Common myeloid progenitor, CD34-positive (primary cell): ENCODE measurements at places on chromosomes 1 and 21.
A peak's percentile ranks its signal among the peaks of the same experiment; 100 is the strongest.

DNA sequence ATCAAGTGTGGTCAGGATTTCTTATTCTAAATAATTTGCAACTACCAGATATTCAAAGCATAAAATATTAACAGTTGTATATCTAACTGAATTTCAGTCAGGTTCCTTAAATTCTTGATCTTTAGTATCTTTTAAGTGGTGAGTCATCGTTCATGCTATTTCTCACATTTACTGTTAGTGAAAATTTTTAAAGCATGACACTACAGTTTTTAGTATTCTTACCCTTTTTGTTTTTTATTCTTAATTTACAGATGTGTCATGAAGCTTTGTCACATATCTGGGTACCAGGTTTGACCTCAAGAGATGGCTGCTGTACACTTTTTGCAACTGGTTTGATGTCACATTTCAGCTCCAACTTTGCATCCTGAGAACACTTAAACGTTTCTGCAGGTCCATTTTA lies 12.7 kb downstream of the AKIRIN1 start:
- no peaks in the 10 kb centered on the region for H3K27me3 ChIP-seq
- H3K36me3 ChIP-seq, result peaks cover 67% of the 10 kb centered on the region
- no peaks in the 10 kb centered on the region for H3K4me1 ChIP-seq
- no peak overlapping the region for H3K27ac ChIP-seq
- no peak overlapping the region for H3K4me3 ChIP-seq
- DNase-seq, result no peak

DNA sequence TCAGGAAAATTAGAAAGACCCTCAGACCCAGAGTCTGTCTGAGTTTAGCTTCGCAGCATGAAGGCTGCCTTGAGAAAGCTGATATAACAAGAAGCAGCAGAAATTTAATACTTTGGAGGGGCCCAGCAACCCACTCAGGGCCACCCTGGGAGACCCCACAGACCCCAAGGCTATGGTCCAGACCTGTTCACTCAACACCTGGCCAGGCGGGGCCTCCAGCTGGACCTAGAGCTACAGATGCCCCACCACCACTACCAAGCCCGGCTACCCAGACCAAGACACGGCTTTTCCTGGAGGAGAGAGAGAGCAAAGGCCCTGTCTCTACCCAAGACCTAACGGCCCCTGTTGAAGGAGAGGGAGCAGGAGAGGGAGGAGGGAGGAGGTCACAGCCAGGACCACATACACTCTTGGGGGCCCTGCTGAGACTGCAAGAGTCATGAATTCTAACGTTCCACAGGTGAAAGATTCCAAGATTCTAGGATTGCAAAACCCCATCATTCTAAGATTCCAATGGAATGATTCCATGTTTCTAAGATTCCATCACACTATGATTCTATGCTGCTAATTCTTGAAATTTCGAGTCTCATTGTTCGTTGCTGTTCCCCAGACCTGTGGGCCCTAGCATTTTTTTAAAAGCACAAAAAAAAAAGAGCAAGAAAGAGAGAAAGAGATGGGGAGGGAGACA lies 53.2 kb downstream of the LACTBL1 start:
- no peak overlapping the region for H3K4me3 ChIP-seq
- no peak overlapping the region for H3K27ac ChIP-seq
- peaks cover 10% of the 10 kb centered on the region for H3K27me3 ChIP-seq

GRCh38 chr1:227417756-227418480 lies 99.6 kb upstream of the CDC42BPA start:
- H3K4me1 ChIP-seq, result peaks cover 4% of the 10 kb centered on the region
- no peaks in the 10 kb centered on the region for H3K36me3 ChIP-seq
- peaks cover 3% of the 10 kb centered on the region for H3K27me3 ChIP-seq
- no peak overlapping the region for H3K4me3 ChIP-seq

- H3K4me1 ChIP-seq, result no peaks in the 10 kb centered on the region
- H3K4me3 ChIP-seq, result no peak overlapping the region
Observed at GRCh38 chr1:3003941-3004270, 17.4 kb upstream of the ACTRT2 start.

DNA sequence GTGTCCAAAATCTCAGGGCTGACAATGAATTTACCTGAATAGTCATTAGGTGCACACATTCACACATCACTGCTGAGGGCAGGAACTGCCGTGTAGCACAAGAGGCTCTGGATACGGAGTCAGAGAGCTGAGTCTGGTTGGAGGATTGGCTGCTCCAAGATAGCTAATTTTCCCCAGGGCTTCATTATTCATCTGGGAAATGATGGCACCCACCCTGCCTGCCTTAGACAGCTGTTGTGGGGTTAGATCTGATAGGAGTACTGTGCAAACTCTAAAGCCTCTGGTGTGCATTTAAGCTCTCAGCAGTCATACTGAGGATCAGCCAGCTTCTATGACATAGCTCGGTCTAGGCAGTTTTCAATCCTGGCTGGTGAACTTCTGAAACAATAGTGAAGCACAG lies 67.0 kb downstream of the LMX1A start:
- H3K27me3 ChIP-seq, result peaks cover 6% of the 10 kb centered on the region
- no peaks in the 10 kb centered on the region for H3K36me3 ChIP-seq
- no peaks in the 10 kb centered on the region for H3K4me1 ChIP-seq
- no peak overlapping the region for H3K4me3 ChIP-seq
- H3K27ac ChIP-seq, result no peak overlapping the region

DNA sequence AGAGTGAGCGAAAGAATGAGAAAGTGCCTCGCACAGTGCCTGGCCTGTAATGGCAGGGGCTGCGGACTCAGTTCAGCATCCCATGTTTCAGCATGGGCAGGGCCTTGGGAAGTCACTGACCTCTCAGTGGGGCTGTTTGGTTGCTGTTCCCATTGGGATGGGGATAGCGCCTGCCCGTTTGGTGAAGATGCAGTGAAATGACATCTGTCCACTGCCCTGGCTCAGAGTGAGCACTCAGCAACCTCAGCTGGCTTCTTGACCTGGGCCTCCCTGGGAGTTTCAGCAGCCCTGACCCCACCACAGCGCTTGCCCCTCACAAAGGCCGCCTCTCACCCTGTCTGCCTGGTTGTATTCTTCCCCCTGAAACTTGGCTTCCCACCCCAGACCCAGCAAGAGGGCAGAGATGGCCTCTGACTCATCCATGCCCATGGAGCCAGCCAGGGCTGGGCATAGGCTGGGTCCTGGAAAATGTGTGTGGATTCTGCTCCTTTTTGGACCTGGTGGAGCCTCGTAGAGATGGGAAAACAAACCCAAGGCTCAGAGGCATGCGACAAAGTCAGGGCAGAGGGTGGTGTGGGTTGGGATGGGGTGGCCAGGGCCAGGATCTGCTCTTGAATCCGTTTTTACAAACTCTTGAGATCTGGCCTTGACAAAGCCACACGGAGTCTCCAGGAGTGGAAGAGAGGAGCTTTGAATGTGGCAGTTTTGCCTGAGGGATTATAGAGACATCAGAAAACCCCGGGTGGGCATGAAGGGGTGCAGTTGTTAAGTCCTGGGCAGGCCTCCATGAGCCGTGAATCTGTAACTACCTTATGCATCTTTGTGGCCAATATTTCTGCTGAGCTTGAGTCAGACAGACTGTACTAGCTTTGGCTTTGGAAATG lies 1.2 kb downstream of the XKR8 start:
- peak overlapping the region; percentile 49 for H3K4me3 ChIP-seq
- H3K36me3 ChIP-seq, result peaks cover 16% of the 10 kb centered on the region
- peaks cover 2% of the 10 kb centered on the region for H3K4me1 ChIP-seq
- H3K27ac ChIP-seq, result no peak overlapping the region
- no peaks in the 10 kb centered on the region for H3K27me3 ChIP-seq

- no peak overlapping the region for H3K27ac ChIP-seq
- H3K27me3 ChIP-seq, result no peaks in the 10 kb centered on the region
- no peak overlapping the region for H3K4me3 ChIP-seq
- H3K4me1 ChIP-seq, result peaks cover 16% of the 10 kb centered on the region
- H3K36me3 ChIP-seq, result no peaks in the 10 kb centered on the region
Observed at GRCh38 chr21:31158789-31159581, 120.7 kb upstream of the KRTAP19-8 start.

GRCh38 chr1:201350361-201350725 lies 27.1 kb downstream of the TNNT2 start:
- no peak for DNase-seq
- no peak overlapping the region for H3K4me3 ChIP-seq
- H3K4me1 ChIP-seq, result no peaks in the 10 kb centered on the region
- H3K36me3 ChIP-seq, result no peaks in the 10 kb centered on the region

DNA sequence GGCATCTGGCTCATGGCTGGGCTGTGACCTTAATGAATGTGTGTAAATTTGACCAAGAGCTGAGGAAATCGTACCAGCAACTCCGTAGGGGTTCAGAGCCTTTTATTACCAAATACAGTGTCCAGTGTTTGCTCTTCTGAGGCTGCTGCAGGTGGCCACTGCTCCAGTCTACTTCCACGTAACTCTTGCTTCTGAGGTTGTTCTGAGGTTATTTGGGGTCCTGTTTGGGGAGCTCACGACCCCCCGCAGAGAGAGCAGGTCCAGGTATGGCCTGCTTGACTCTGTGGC lies 33.6 kb downstream of the MAN1C1 start:
- DNase-seq, result no peak
- H3K4me1 ChIP-seq, result peaks cover 4% of the 10 kb centered on the region
- no peaks in the 10 kb centered on the region for H3K27me3 ChIP-seq
- H3K4me3 ChIP-seq, result no peak overlapping the region
- H3K36me3 ChIP-seq, result no peaks in the 10 kb centered on the region

DNA sequence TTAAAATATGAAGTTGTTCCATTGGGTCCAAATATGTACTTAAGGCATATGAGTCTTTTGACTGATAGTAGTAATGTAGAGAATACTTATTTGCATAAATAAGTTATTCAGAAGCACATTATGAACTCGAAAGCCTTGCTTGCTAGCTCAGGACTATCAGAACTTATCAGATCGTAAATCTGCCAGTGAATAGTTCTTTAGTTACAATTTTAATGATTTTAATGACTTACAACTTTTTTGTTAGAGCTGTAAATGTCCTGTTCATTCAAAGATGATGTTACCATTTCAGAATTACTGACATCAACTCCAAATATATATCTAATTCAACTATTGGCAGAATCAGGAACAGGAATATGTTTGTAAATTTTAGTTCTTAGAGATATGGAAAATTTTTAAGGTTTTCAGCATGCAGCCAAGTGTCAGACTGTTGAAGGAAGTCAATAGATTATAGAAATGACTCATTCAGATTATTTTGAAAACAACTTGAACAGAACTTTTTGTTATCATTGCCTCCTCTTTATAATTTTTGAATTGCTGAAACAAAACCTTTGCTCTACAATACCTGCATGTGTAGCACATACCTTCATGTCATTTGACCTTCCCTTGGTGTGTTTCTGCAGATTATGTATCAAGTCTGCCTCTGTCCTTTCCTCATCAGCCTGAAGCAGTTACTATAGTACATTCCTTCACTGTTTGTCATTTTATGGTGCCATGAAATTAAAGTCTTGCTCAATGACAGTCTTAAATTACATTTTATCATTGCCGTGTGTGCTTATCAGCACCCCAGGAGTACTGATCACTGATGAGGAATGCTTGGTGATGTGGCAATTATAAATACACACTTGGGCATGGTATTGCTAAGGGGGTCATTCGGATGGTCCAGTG lies 44.9 kb downstream of the LRRC8D start:
- no peak overlapping the region for H3K4me3 ChIP-seq
- H3K27ac ChIP-seq, result no peak overlapping the region
- no peaks in the 10 kb centered on the region for H3K27me3 ChIP-seq
- H3K4me1 ChIP-seq, result no peaks in the 10 kb centered on the region
- H3K36me3 ChIP-seq, result peaks cover 58% of the 10 kb centered on the region
- no peak for DNase-seq

DNA sequence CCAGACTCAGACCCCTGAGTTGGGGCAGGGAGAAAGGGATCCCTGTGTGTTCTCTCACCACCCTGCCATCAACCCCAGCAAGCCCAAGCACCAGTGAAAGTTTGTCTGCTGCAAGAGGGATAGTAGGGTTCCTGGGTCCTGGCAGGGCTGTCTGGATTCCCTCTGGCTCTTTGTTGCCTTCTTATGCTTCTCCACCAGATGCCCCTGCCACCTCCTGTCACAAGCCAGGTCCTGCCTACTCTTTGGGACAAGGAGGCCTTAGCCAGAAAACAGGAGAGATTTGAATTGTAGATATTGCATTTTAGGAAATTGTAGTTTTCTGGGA lies 21.7 kb downstream of the UBE2T start:
- no peaks in the 10 kb centered on the region for H3K36me3 ChIP-seq
- no peak overlapping the region for H3K27ac ChIP-seq
- no peaks in the 10 kb centered on the region for H3K27me3 ChIP-seq

GRCh38 chr1:193103759-193104501 lies 1.3 kb downstream of the GLRX2 start:
- H3K27ac ChIP-seq, result peak overlapping the region; percentile 85
- no peak for DNase-seq
- no peaks in the 10 kb centered on the region for H3K27me3 ChIP-seq
- H3K36me3 ChIP-seq, result peaks cover 16% of the 10 kb centered on the region
- peaks cover 11% of the 10 kb centered on the region for H3K4me1 ChIP-seq
- H3K4me3 ChIP-seq, result peak overlapping the region; percentile 93

- peaks cover 5% of the 10 kb centered on the region for H3K4me1 ChIP-seq
- peaks cover 32% of the 10 kb centered on the region for H3K27me3 ChIP-seq
- no peak overlapping the region for H3K27ac ChIP-seq
- DNase-seq, result peak; percentile 49
- H3K36me3 ChIP-seq, result no peaks in the 10 kb centered on the region
- H3K4me3 ChIP-seq, result no peak overlapping the region
Observed at GRCh38 chr1:32925403-32926162, 24.4 kb upstream of the TMEM54 start.

DNA sequence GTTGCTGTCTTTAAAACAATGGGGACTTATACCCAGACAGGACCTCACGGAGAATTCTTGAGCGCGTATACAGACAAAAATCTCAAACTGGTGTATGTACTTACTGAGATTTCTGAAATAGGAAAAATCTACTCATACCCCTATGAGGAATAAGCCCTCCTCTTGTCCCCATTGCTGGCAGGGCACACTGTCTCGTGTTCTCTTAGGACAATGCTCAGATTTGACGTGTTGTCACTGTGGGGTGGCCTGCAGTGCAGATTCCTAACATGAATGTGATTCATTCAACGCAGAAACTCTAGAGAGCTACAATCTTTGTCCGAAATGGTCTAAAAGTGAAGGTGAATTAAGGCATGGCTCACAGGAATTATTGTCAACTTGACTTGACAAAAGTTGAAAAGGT lies 31.1 kb upstream of the PDE9A start:
- H3K27me3 ChIP-seq, result no peaks in the 10 kb centered on the region
- peaks cover 16% of the 10 kb centered on the region for H3K4me1 ChIP-seq
- no peak overlapping the region for H3K4me3 ChIP-seq
- DNase-seq, result no peak
- H3K27ac ChIP-seq, result no peak overlapping the region

DNA sequence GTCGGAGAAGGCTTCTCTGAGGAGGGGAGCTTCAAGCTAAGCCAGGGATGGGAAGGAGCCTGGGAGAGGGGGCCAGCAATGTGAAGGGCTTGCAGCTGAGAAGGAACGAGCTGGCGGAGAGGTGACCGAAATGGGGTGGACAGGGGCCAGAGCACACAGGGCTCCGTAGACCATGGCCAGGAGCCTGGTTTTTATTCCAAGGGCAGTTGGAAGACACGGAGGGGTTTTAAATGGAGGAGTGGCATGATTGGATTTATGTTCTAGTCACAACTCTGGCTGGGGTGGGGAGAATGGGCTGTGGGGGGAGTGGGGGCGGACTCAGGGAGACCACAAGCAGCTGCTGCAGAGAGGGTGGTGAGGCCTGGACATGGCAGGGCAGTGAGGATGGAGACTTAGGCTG lies 5.1 kb upstream of the EPS8L3 start:
- no peak overlapping the region for H3K27ac ChIP-seq
- no peak overlapping the region for H3K4me3 ChIP-seq
- DNase-seq, result no peak
- no peaks in the 10 kb centered on the region for H3K27me3 ChIP-seq
- no peaks in the 10 kb centered on the region for H3K4me1 ChIP-seq
